B cell (primary cell): ENCODE measurements at places on chromosomes 5 and 9. TPM values are rescaled to one million over a fixed set of nuclear protein-coding genes. Genes with fewer than 3 reads are reported as not detected.

- no peak for DNase-seq
Observed at GRCh38 chr5:2093859-2094615, 211.3 kb upstream of the IRX4 start.

- no peak for DNase-seq
Observed at GRCh38 chr9:129480745-129481144, 140.2 kb downstream of the C9orf50 start.

ANKRD34B gene
- total RNA-seq = not detected in 2 replicates

DNA sequence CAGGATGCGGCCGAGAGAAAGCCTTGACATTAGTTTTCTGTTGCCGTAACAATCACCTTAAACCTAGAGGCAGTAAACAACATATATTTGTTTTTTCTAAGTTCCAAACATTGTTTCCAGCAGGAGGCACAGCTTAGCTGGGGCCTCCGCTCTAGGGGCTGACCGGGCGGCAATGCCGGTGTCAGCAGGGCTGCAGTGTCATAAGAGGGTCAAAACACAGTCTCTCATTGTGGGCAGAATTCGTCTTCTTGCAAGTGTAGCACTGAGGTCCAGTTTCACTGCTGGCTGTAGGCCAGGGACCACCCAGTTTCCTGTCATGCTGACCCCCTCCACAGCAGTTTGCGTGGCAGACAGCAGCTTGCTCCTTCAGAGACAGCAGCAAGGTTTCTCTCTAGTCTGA lies 186.2 kb downstream of the PJA2 start:
- no peak for DNase-seq

DNA sequence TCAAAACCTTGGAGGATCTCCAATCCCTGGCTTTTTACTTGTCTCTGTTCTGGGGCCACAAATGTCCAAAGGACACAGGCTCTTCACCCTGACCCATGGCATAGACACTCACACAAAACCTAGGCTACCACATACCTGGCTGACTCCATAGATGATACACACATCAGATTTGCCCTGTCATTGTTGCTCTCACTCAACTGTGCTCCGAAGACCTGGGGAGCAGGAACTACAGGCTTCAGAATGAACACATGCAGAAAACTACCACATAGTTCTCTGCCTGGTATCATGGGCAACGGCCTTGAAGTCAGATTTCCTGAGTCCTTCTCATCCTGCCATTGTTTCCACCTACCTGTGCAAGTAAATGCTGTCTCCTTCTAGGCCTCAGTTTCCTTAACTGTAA lies 226.2 kb downstream of the KIF4B start:
- no peak for DNase-seq

ECSCR gene
- not detected in 2 replicates for total RNA-seq

PCDHGA9 gene
- 1.9 and 2.5 TPM in 2 replicates for total RNA-seq

C5orf52 gene
- not detected in 2 replicates for total RNA-seq

DNA sequence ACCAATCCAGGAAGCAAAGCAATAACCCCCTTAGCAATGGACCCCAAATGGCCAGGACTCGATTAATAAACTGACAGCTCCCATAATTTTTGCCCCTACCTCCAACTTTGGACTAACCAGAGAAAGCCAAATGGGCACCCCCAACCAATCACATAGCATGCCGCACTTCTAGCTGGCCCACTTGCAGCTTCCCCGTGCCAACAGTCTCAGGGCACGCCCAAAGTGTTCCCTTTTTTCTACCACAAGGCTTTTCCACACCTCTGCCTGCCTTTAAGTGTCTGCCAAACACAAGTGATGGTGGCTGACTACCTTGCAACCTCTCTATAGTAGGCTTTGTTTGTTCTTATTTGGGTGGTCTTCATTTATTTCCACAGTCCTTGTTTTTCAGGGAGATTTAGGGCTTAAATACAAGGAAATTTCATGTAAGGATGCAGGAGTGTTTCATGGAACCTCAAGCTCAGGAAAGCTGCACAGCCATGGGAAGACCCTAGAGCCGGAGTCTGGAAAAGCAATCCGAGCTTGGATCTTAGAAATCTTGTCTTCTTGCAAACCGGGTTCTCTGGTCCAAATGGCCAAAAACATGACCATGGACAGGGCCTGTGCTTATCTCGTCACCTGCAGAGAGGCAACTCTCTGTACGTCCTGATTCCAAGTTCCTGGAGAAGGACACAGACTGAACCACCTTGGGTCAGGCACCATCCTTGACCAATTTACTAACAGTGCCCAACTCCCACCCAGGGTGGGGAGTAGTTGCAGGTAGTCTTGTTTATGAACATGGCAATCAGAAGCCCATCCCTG lies 89.2 kb downstream of the THBS4 start:
- DNase-seq = no peak

GRCh38 chr9:133189826-133190225 lies 19.2 kb downstream of the OBP2B start:
- no peak for DNase-seq

GRCh38 chr5:174325961-174326360 lies 280.5 kb downstream of the NSG2 start:
- no peak for DNase-seq

DNA sequence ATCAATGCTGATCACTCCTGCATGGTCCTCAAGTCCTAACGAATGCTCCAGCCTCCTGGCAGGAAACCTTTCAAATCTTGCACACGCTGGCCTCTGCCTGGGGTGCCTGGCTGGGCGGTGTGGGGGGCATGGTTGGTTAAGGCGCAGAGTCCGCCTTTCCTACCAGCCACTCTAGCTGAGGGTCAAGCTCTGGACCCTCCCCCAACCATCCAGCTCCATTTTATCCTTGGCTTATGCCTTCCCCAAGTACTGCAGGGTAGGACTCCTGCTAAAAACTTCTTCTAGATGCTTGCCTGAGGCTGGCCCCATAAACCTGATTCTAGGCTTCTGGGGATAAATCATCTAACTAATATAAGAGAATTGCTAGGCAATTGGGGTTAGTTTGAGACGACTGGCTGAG lies 808 bp upstream of the MVB12B start:
- no peak for DNase-seq

DNA sequence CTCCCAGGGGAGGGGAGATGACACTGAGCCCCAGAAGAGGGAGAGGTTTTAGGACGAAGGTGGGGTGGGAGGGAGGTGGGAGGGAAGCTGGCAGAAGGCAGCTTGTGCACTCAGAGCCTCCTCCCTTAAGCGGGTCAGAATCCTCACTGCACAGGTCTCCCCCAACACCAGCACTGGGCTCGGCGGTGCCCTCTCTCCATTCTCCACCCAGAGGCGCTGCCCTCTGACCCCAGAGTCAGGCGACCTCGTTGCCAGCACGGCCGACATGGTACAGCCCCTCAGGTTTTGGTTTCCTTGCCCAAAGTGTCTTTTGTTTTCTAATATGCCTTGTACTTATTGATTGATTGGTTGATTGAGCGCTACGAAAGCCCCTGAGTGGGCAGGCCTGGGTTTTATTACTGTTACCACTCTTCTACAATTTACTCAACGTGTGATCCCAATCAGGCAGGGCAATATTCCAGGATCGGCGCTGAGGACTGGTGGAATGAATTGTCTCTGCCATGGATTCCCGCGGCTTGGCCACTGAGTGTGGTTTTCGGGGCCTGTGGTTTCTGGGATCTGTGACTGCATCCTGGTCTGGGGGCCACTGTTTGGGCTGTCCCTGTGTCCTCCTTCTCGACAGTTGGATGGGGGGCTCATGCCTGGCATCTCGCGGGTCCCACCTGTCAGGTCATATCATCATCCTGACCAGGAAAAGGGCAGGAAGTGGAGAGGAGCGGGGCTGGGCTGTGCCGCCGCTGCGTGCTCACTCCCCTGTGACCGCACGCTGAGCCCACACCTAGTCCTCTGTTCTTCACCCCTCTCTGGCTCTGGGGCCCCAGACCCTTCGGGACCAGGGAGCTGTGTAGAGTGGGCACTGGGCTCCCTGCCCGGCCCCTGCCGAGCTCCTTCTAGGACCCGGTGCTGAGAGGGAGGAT lies 9.6 kb upstream of the FCN2 start:
- no peak for DNase-seq

GRCh38 chr9:136496801-136497620 lies 14.2 kb upstream of the SEC16A start:
- no peak for DNase-seq

GRCh38 chr5:438481-438981 lies 4.4 kb upstream of the EXOC3 start:
- DNase-seq = no peak

- no peak for DNase-seq
Observed at GRCh38 chr5:94891972-94892371, 273.5 kb downstream of the SLF1 start.

- DNase-seq = no peak
Observed at GRCh38 chr5:5483350-5483749, 60.9 kb downstream of the ICE1 start.

DNA sequence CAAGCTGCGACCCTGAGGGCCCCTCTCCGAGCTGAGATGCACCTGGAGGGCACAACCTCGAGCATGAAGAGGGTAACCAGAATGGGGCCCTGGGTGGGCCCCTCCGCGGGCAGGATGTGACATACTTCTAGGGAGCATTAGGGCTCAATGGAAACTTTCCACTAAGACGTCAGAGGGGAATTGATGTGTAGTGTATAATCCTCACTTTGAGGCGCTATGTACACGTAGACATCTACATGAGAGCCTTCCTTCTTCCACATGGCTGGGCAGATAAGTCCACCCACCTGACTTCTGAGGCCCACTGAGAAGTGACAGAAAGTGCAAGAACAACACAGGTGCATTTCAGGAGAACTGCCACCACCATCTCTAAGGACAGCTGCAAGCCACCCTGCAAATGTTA lies 61.0 kb downstream of the DAP start:
- peak; percentile 78 for DNase-seq

DNA sequence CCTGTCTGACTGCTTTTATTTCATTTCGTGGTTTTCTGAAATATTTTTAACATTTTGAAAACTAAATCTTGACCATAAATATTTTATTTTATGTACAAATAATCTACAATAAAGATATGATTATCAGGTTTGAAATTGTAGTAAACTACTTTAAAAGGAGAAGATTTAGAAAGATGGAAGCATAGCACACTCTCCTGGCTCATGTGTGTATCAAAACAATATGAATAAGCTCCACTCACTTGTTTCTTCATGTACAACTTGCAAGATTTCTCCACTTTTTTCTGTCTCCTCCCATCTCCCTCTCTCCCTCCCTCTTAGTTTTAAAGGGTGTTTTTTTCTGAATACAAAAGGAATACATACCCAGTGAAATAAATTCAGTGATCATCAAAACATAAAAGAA lies 15.4 kb upstream of the VPS13A start:
- no peak for DNase-seq

GRCh38 chr5:96726802-96727201 lies 64.6 kb downstream of the CAST start:
- DNase-seq = no peak

- DNase-seq = no peak
Observed at GRCh38 chr9:86230858-86231257, 28.6 kb downstream of the C9orf153 start.
